ENCODE measurements at places on chromosomes 6 and 20.

- DNase-seq = no peak
Observed at GRCh38 chr6:34341481-34341971, 50.9 kb downstream of the NUDT3 start.

DNA sequence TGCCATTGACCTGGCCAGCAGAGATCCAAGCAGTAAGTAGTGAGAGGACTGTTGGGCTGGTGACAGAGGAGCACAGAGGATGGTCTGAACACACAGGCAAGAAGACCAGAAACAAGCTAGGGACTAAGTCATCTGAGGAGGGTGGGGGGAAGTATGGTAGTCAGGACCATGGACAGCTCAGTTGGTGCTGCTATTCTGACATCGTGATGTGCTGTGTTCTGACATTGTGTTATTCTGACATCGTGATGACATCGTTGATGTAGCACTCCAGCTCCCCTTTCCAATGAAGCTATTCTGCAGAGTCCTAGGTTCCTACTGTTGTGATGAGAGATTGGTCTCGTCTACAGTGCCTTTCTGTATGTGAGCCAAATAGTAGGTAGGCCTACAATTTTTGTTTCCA is 28.7 kb downstream of the CFAP206 start:
- no peak for DNase-seq

DNA sequence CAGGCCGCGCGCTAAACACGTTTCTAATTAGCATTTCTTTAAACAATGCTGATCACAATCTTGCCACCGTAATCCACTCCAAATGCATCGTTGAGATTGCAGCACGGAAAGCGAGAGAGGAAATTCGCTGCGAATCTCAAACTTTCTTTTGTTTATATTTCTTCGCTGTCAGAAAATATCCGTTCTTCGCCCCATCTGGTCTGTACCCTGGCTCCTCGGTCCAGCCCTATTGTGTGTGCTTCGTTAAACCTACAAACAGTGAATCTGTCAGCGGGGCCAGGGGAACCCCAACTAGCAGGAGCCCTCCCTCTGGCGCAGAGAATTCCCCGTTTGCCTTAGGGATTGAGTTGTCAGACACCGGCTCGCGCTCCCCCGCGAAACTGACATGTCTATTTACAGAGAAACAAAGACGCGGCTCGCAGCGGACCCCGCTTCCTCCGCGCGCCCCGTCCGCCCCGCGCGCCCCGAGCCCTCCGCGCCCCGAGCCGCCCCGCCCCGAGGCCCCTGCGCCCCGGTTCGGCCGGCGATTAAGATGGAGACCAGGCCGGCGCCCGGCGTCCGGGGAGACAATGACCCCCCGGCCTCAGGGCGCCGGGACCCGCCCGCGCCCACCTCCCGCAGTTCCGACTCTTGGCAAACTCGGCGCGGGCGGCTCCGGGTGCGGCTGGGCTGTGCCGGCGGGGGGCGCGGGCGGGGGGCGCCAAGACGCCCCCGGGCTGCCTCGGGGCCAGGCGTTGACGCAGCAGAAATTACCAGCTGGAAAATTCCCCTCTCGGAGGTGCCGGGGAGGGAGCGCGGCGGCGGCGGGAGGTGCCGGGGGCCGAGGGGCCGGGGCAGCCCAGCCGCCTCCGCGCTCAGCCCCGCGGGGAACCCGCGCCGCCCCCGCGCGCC is 874 bp downstream of the ZBTB46 start:
- DNase-seq = no peak

DNA sequence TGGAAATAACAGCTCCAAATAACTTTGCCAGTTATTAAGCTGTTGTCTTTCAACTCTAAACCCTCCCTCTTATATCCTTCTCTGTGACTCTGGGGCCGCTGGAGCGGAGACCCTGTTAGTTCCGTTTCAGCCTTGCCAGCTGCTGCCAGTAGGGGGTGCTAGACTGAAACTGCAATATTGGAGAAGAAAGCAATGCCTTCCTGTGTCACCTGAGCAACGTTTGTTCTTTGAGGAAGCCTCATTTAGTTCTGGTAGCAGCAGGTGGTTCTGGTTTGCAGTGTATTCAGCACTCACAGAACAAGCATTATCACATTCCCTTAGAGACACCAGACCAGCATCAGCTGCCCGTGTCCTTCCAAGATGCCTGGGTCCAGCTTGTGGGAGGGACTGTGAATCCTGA is 22.9 kb upstream of the JAG1 start:
- no peak for DNase-seq

- no peak for DNase-seq
Observed at GRCh38 chr6:33950891-33951889, 147.4 kb upstream of the MLN start.

DNA sequence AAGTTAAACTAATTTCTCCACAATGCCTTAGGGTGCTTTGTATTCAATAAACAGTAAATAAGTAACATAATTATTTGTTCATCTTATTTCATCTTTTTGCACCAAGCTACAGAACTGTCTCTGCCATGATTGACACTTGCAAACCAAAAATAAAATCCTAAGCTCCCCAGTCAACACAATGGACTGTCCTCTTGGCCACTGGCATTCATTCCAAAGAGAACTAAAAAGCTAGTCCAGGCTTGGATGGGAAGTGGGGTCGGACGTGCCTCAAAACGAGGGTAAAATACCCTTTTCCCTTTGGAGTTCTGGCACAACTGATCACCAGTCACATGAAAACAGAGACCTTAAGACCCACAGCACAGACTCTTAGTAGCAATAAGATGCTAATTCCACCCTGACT is 66.4 kb upstream of the THBS2 start:
- no peak for DNase-seq

DNA sequence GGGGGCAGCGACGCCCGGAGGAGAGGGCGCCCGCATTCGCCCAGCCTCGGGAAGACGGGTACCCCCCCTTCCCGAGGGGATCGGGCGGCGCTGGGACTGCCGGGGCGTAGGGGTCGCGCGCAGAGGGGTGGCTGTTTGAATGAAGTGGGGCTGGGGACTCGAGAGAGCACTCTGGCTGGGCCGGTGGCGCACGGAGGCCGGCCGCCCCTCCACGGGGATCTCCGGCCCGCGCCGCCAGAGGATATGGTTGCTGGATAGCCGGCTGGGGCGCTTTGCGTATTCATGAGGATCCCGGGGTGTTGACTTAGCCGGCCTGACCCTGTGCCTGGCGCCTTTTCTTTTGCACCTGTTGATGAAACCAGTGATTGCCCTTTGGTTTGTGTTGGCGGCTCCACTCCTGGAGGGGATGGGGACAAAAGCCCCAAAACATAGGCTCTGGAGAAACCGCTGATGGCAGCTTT is 469 bp downstream of the SYNJ2 start:
- DNase-seq = no peak

GRCh38 chr6:168583126-168583525 is 142.1 kb downstream of the SMOC2 start:
- DNase-seq = no peak

DNA sequence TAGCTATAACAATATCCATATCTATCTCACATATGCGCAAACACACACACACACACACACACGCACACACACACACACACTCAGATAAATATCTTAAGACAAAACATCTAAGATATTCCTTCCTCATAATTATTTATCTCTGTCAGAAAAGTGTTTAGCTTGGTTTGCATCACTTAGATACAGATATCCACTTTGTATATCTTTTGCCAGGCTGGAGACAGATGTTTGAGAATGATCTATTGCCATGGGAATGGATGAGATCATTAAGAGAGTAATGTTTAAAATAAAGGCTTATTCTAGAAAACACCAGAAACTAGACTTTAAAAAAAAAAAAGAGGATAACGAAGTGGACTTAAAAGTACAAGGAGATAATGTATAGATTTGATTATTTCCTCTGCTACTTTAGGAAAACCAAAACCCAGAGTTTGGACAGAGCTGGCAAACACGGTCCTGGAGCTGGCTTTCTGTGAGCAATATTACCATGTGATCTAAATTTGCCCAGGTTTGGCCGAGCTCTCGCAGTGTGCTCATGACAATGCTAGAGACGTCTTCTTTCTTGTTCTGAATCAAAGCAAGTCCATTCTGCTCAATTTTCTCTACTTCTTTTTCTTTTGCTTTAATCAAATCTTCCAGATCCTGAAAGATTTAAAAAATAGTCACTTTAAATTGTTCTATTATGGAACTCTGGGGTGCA is 411.8 kb downstream of the SYNE1 start:
- no peak for DNase-seq

Data from amygdala (tissue), 56 donors.